ENCODE measurements at places on chromosomes 5 and 9.

DNA sequence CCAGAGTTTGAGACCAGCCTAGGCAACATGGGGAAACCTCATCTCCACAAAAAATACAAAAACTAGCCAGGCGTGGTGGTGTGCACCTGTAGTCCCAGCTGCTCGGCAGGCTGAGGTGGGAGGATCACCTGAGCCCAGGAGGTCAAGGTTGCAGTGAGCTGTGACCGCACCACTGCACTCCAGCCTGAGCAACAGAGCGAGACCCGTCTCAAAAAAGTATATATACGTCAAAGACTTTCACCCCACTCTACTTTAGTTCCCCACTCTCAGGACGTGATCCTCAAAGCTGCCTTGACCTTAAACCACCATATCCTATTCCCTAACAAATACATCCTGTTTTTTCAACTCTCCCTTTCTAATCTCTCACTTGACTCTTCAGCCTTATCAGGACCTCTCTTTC, 41.0 kb downstream of the PCDHGC5 start:
- no peak for DNase-seq

GRCh38 chr5:126896170-126896702, 119.3 kb downstream of the LMNB1 start:
- no peak for DNase-seq

DNA sequence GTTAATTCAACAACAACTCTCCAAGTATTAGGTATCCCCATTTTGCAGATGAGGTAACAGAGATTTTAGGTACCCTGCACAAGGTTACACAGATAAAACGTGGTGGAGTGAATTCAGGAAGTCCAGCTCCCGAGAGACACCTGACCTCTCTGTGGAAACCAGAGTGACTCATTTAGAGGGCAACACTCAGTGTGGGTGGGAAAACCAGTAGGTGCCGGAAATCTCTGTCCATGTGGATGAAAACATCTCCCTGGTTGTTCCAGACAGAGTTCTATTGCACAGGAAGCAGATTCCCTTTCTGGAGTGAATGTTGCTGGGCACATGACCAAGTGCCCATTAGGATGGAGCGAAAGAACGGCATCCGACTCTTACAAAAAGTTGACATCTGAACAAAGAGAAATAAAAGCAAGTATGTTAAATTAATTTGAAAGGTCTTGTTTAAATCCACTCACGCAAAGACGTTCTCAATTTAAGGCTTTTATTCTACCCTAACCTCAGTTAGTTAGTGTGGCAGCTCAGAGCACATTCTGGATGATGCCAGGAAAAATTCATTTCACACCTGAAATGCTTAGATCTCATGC, 391.9 kb upstream of the WWC1 start:
- no peak for DNase-seq

DNA sequence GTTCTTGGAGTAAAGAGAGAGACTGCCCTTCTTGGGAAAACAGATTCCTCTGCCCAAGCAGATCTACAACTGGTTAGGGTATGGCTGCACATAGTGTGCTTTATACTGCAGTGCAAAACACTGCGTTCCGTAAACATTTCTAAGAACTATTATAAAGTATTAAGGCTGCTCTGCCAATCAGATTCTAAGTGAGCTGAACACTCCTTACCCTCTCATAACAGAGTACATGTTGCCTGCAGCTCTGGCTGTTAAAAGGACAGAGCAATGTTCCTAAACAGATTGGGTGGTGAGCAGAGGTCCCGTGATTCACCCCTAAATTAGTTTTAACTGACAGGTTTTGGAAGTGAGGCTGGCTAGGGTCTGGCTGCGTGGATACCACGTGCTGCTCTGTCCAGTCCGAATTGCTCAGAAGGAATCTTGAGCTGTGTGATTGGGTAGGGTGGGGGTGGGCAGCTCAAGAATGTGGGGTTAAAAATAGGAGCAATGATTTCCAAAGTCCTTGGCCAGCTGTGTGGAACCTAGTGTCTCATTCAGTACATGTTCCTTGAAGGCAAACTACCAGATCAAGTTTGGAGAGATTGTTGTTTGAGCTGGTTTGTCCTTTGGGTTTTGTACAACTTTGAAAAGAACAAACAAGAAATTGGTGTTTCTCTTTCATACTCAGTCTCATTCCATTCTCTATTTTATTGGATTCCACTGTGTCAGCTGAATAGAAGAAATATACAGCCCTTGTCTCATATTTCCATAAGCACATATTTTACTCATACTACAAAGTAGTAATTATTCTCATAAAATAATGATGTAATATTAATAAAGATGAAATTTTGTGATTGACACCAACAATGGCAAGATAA, 497.6 kb upstream of the CD180 start:
- DNase-seq: no peak

DNA sequence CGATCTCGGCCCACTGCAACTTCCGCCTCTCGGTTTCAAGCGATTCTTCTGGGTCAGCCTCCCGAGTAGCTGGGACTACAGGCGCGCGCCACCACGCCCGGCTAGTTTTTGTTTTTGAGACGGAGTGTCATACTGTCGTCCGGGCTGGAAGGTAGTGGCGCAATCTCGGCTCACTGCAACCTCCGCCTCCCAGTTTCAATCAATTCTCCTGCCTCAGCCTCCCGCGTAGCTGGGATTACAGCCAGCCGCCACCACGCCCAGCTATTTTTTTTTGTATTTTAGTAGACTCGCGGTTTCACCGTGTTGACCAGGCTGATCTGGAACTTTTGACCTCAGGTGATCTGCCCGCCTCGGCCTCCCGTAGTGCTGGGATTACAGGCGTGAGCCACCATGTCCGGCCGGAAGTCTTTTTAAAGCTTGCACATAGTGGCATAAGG, 1.2 kb downstream of the SMC5 start:
- no peak for DNase-seq

DNA sequence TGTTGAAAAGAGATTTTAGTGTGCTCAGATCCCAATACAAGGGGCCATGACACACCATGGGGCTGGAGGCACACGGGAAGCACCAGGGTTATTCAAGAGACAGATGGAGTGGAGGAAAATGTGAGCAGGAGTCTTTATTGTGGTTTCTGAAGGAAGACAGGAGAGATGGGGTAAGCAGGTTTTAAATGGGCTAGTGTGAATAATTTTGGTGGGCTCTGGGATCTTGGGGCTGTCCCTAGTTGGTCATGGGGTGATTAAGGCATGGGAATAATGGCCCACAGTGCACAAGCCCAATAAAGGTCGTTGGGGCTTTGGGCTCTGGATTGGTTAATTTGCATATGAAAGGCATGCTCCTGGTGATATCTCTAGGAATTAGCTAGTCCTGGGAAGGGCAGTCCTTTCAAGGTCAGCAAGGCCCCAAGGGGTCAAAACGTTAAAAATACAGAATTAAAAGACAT, 3.6 kb upstream of the SCGB3A2 start:
- no peak for DNase-seq

DNA sequence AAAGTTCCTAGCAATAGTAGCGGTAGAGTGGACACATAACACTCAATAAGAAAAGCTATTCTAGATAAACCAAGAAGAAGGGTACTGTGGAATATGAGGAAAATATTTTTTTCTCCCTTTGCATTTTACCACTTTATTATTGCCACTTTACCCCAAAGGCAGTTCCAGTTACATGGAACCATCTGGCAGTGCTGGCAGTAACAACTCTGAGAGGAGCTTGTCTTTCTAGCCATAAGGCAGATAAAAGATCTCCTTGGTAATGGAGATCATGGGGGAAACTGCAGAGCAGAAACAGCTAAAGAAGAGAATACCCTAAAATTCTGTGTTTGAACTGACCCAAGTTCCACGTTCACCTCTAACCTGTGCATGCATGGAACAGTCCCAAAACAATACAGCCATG, 38.5 kb downstream of the UBTD2 start:
- no peak for DNase-seq

- DNase-seq: no peak
Measured at GRCh38 chr9:36835271-36835996, 198.6 kb downstream of the PAX5 start.

DNA sequence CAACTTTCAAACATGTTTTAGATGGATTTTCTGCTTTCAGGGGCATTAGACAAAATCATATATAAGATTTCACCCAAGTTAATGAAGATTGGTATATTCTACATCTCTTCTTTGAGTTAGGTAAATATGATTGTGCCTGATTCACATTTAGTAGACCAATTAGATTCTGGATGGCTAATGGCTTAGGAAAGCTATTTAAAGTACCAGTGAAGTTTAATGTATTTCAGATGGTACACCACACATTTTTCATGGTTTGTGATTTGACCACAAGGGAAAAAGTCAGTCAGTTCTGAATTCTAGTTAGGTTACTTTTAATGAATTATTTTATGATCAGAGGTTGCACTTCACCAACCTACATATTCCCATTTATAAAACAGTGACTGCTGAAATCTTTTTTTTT, 409.7 kb downstream of the ADGRV1 start:
- DNase-seq: no peak

DNA sequence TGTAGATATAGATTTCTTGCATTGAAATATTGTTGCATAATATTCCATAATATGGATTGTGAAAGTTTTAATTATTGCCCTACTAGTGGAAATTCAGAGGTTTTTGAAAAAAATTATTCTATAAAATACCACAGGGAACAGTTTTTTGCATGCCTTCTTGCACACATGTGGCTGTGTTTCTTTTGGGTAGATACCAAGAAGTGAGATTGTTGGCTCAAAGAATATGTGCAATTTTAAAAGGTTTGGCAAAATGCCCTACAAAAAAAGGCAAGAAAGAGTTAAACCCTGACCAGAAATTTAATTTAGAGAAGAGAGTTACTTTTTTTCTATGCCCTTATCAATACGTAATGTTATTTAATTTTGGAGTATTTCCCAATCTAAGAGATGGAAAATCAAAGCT, 270.8 kb upstream of the DAPK1 start:
- no peak for DNase-seq

DNA sequence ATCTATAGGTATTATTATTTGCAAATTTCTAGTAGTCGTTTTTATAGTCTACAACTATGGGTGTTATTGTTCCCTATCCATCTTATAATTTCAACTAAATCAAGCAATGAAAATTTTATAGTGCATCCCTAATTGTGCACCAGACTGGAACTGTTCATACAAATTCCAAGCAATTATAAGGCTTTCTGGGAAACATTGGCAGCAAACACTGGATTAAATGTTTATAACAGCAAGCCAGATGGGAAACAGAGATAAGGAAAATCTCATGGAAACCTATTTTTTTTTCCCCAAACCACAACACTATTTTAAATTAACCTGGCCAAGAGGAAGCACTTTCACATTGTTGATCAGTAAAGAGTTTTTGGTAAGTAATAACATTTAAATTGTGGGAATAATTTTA, 524.3 kb downstream of the RASEF start:
- DNase-seq: no peak

Measured in GM12878 (cell line).